ENCODE measurements at places on chromosomes 2 and 18. TPM values are rescaled to one million over a fixed set of nuclear protein-coding genes. Genes with fewer than 3 reads are reported as not detected.

GRCh38 chr2:144894612-144895599 lies 375.0 kb upstream of the ZEB2 start:
- H3K4me3 ChIP-seq, result no peak overlapping the region

- H3K4me1 ChIP-seq, result peaks cover 6% of the 10 kb centered on the region
- no peak overlapping the region for H3K27ac ChIP-seq
- no peaks in the 10 kb centered on the region for H3K27me3 ChIP-seq
- H3K4me3 ChIP-seq, result no peak overlapping the region
- no peaks in the 10 kb centered on the region for H3K36me3 ChIP-seq
Observed at GRCh38 chr2:176566961-176567360, 297.7 kb downstream of the MTX2 start.

Gene CRYGC
- not detected for polyA plus RNA-seq

GRCh38 chr2:241615041-241615440 lies 21.9 kb downstream of the THAP4 start:
- H3K27ac ChIP-seq, result no peak overlapping the region
- no peaks in the 10 kb centered on the region for H3K4me1 ChIP-seq
- no peak for DNase-seq
- H3K27me3 ChIP-seq, result no peaks in the 10 kb centered on the region
- H3K36me3 ChIP-seq, result peaks cover 2% of the 10 kb centered on the region

DNA sequence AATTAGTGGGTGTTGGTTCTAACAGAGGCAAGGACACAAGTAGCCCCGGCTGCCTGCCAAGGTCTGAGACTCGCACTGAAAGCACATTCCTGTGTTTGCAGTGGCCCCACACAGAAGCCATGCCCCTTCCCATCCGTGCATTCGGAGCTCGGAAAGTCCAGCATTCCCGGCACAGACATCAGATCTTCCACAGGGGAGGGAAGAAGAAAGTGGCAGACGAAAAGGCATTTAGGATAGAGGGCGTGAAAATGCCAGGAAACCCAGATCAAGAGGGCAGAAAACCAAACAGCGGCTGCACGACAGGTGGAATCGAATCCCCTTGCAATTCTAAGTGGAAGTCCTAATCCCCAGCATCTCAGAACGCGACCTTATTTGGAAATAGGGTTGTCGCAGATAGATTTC lies 105.5 kb upstream of the ASB18 start:
- no peaks in the 10 kb centered on the region for H3K27me3 ChIP-seq
- H3K27ac ChIP-seq, result no peak overlapping the region
- peaks cover 2% of the 10 kb centered on the region for H3K4me1 ChIP-seq

Gene CCDC74A
- polyA plus RNA-seq, result 9.2 TPM

Gene CEP76
- 3.5 TPM for polyA plus RNA-seq

DNA sequence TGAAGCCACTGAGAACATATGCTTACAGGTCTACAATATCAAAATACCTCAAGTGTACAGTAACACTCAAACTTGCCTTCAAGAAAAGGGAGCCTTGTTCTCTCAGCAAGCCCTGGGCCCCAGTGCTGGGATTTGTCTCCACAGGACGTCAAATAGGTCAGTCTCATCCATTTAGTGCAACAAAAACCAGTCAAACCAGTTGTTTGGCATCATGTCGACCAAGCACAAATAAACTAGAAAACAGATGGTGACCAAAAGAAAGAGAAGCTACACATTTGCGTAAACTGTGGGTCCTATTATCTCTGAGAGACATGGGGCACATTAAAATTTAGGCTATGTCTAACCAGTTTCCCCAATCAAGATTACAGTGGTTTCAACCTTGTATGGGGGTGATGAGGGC lies 182.6 kb upstream of the PKDCC start:
- H3K36me3 ChIP-seq, result no peaks in the 10 kb centered on the region
- H3K4me3 ChIP-seq, result no peak overlapping the region
- no peaks in the 10 kb centered on the region for H3K4me1 ChIP-seq
- H3K27me3 ChIP-seq, result no peaks in the 10 kb centered on the region

GRCh38 chr2:163669506-163669905 lies 66.3 kb downstream of the FIGN start:
- no peaks in the 10 kb centered on the region for H3K27me3 ChIP-seq
- no peaks in the 10 kb centered on the region for H3K36me3 ChIP-seq
- H3K4me1 ChIP-seq, result no peaks in the 10 kb centered on the region
- H3K27ac ChIP-seq, result no peak overlapping the region
- no peak overlapping the region for H3K4me3 ChIP-seq

Gene KCNIP3
- polyA plus RNA-seq, result 1.8 TPM

GRCh38 chr18:34971313-34971712 lies 69.9 kb upstream of the MAPRE2 start:
- H3K4me3 ChIP-seq, result no peak overlapping the region
- no peak for DNase-seq
- H3K36me3 ChIP-seq, result no peaks in the 10 kb centered on the region
- no peaks in the 10 kb centered on the region for H3K4me1 ChIP-seq
- H3K27ac ChIP-seq, result no peak overlapping the region

Gene SLC4A5
- polyA plus RNA-seq, result 2.5 TPM

GRCh38 chr2:107334306-107334705 lies 448.3 kb upstream of the ST6GAL2 start:
- no peaks in the 10 kb centered on the region for H3K27me3 ChIP-seq
- no peaks in the 10 kb centered on the region for H3K4me1 ChIP-seq

Gene LIMS4
- polyA plus RNA-seq, result 0.54 TPM

DNA sequence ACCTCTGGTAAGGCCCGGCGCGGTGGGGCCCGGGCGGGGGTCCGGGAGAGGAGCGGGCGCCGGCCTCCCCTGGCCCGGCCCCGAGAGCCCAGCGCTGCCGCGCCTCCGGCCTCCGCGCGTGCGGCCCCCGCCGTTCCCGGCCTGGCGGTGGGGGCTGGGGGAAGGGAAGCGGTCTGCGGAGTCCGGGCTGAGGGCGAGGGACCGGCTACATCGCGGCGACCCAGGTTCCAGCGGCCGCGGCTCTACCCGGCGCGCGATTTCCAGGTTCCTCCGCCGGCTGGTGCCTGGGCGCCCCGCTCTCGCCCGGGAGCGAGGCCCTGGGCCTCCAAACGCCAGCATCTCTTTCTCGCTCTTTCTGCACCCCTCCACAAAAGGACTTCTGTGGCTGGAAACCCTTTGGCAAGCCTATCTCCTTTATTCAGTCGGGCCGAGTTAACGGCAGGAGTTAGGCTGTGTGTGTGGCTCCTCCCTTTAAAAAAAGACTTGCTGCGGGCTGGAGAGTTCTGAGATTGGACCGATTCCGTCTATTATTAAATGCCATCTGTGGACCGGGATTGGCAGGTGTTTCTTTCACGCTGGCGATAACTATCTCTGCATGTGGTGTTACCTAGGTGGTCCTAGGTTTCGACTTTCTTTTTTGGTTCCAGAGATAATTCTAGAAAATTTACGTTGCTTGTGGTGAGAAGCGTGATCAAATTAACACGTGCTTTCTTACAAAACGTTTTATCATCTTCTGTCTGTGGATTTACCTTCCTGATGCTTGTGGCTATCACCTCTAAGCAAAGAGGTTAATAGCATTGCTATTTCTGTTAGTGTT lies 592 bp downstream of the ME2 start:
- peak overlapping the region; percentile 70 for H3K4me3 ChIP-seq
- DNase-seq, result peak; percentile 52
- no peaks in the 10 kb centered on the region for H3K36me3 ChIP-seq
- H3K27ac ChIP-seq, result peak overlapping the region; percentile 95
- no peaks in the 10 kb centered on the region for H3K4me1 ChIP-seq

Gene PNKD
- polyA plus RNA-seq, result 110 TPM

Gene IL36RN
- polyA plus RNA-seq, result 0.01 TPM

DNA sequence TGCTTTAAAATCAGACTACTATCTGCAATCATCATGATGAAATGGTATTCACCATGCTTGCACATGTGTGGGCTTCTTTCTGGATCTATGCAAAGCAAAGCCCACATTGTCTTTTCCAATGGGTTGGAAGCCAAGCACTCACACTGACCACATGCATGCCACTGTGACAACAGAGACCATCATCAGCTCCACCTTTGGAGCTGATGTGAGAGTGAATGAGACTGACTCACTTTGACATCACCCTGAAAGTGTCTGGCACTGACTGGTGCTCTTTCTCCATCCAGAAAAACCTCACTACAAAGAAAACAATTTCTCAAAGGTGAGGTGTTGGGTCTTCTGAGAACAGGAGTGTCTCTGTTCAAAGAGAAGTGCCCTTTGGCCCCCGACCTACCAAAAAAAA lies 4.7 kb downstream of the MYO5B start:
- no peaks in the 10 kb centered on the region for H3K4me1 ChIP-seq
- H3K27me3 ChIP-seq, result peaks cover 29% of the 10 kb centered on the region
- no peaks in the 10 kb centered on the region for H3K36me3 ChIP-seq
- DNase-seq, result no peak
- H3K27ac ChIP-seq, result no peak overlapping the region
- no peak overlapping the region for H3K4me3 ChIP-seq

GRCh38 chr18:79814373-79814772 lies 16.6 kb downstream of the KCNG2 start:
- H3K27me3 ChIP-seq, result no peaks in the 10 kb centered on the region
- no peak for DNase-seq

DNA sequence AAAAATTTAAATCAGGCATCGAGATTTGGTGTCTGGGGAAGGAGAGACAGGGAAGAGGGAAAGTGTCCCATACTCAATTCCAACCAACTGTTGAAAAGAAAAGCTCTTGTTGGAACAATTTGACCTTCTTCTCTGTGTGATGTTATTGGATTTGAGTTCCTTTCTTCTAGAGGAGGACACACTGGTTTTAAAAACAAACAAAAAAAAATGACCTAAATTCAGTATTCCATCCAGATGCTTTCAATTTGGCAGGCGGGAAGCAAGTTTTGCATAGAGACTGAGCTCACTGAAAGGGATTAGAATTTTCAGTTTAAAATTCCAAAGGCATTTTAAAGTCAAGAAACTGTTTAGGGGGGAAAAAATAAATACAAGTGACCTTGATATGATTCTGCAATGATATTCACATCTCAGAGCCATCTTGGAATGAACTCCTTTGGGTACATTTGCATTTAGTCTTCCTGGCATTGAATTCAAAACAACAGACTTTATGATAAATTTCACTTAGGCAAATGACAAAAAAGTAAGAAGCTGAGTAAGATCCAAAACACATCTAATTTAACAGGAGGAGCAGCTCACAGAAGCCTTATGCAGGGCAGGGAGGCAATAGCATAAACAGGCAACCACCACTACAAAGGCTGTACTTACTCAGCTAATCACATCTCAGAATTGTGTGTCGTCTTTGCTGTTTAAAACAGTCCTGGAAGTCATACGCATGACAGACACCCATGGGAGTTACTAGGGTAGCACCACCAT lies 126.8 kb downstream of the CDH20 start:
- no peaks in the 10 kb centered on the region for H3K4me1 ChIP-seq
- H3K36me3 ChIP-seq, result no peaks in the 10 kb centered on the region
- no peak overlapping the region for H3K4me3 ChIP-seq
- H3K27me3 ChIP-seq, result no peaks in the 10 kb centered on the region
- no peak overlapping the region for H3K27ac ChIP-seq

Gene TMEFF2
- not detected for polyA plus RNA-seq

Gene G6PC2
- polyA plus RNA-seq, result 0.08 TPM

- no peaks in the 10 kb centered on the region for H3K27me3 ChIP-seq
- H3K27ac ChIP-seq, result no peak overlapping the region
- no peak for DNase-seq
- no peak overlapping the region for H3K4me3 ChIP-seq
- no peaks in the 10 kb centered on the region for H3K4me1 ChIP-seq
Observed at GRCh38 chr2:222931659-222932058, 70.8 kb downstream of the ACSL3 start.

Gene INPP5D
- 7.6 TPM for polyA plus RNA-seq

- no peaks in the 10 kb centered on the region for H3K36me3 ChIP-seq
- no peak overlapping the region for H3K4me3 ChIP-seq
- no peaks in the 10 kb centered on the region for H3K27me3 ChIP-seq
Observed at GRCh38 chr2:100067784-100068183, 74.6 kb downstream of the AFF3 start.

- H3K27me3 ChIP-seq, result no peaks in the 10 kb centered on the region
- no peak for DNase-seq
- peaks cover 56% of the 10 kb centered on the region for H3K4me1 ChIP-seq
- H3K36me3 ChIP-seq, result no peaks in the 10 kb centered on the region
Observed at GRCh38 chr2:9230881-9231280, 24.3 kb downstream of the ASAP2 start.

DNA sequence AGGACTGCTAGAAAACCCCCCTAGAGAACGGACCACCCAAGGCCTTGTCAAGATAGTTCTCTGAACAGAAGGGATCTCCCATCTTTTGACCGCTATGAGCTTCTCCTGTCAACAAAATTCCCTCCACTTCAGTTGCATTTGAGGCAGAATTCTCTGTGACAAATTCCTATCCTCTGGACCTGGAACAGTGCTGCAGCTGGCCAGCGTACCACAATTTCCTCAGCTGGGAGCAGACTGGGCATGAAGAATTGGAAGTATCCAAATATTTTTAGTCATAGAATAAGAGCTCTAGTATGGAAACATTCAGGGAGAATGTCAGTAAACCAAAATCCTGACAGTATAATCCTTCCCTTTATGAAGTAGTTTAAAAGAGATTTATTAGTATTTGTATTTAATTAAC lies 147.1 kb upstream of the BOD1L2 start:
- H3K27me3 ChIP-seq, result no peaks in the 10 kb centered on the region
- no peak overlapping the region for H3K27ac ChIP-seq
- H3K4me1 ChIP-seq, result no peaks in the 10 kb centered on the region
- no peak overlapping the region for H3K4me3 ChIP-seq

Gene ANKRD30B
- polyA plus RNA-seq, result not detected

DNA sequence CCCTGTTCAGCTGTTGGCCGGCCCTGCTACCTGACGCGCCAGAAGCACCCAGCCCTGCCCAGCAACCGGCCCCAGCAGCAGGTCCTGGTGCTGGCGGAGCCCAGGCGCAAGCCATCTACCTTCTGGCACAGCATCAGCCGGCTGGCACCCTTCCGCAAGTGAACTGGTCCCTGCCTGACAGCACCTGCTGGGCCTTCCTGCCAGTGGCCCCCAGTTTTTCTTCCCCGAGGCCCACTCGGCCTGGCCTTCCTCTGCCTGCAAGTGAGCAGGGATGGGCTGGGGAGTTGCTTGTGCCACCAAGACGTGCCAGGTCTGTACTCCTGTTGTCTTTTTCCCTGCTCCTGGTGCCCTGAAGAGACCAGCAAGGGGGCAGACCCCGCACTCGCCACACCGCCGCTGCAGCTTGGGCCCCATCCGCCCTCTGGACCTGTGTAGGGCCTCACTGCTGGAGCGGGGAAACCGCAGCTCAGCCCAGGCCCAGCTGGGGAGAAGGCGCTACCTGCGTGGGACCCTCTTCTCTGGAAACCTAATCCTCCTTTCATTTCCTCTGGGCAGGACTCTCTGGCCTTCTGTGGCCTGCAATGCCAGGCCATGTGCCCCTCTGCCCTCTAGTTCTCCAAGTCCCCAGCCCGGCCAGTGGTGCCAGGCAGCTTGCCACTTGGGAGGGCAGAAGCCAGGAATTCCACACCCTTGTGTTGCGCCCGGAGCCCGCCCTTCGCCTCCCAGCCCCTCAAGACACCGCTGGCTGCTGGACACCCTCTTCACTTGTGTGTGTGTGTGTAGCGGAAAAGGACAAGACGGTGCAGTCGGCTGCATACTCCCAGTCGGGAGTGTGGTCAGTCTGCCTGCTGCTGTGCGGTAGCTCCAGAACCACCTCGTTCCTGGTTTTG lies 47.0 kb downstream of the FAM168B start:
- no peak overlapping the region for H3K4me3 ChIP-seq
- peaks cover 41% of the 10 kb centered on the region for H3K36me3 ChIP-seq
- H3K27me3 ChIP-seq, result no peaks in the 10 kb centered on the region

Gene KIDINS220
- 16.2 TPM for polyA plus RNA-seq

GRCh38 chr2:85524336-85524908 lies 14.5 kb upstream of the MAT2A start:
- no peak for DNase-seq
- no peak overlapping the region for H3K27ac ChIP-seq
- peaks cover 19% of the 10 kb centered on the region for H3K4me1 ChIP-seq

Gene MAL
- 12.3 TPM for polyA plus RNA-seq

- peaks cover 6% of the 10 kb centered on the region for H3K4me1 ChIP-seq
- no peak overlapping the region for H3K27ac ChIP-seq
- no peaks in the 10 kb centered on the region for H3K36me3 ChIP-seq
- peaks cover 54% of the 10 kb centered on the region for H3K27me3 ChIP-seq
Observed at GRCh38 chr18:59902993-59903610, 3.3 kb downstream of the PMAIP1 start.

Measured in lung (tissue), 17 donors.